ENCODE measurements at places on chromosomes 6 and 20.

- DNase-seq: no peak
These were observed 8.4 kb downstream of the EPB41L2 start for GRCh38 chr6:131054392-131055250.

GRCh38 chr6:156306531-156306930 lies 470.6 kb upstream of the ARID1B start:
- no peak for DNase-seq

DNA sequence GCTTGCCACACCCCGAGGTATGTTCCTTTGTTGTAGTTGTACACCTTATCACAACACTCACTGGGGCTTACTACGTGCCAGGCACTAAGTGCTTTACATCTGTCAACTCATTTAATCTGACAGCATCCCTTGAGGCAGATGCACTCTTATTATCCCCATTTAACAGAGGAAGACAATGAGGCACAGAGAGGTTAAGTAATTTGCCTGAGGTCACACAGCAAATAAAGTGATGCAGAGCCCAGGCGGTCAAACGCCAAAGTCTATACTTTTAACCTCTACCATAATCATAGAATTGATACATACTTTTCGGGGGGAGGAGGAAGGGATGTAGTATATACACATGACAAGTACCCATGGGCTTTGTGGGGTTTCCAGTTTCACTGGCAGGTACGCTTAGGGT lies 37.7 kb downstream of the MDFI start:
- DNase-seq: no peak

DNA sequence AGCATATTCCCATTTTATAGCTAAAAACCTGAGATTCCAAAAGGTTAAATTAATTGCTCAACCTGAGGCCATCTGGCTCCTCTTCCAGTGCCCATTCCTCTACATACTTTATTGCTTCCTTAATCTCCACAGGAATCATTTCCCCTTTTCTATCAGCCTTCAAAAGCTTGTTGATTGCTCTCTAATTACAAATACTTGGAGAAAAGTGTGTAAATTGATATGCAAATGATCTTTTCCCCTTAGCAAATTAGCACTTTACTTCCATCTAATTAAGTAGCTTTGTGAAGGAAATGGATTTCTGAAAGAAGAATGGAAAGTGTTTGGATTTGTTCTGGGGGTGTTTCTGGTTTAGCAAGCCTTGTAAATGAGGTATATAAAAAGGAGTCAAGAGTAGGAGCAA lies 323.3 kb downstream of the GRIK2 start:
- DNase-seq: no peak

DNA sequence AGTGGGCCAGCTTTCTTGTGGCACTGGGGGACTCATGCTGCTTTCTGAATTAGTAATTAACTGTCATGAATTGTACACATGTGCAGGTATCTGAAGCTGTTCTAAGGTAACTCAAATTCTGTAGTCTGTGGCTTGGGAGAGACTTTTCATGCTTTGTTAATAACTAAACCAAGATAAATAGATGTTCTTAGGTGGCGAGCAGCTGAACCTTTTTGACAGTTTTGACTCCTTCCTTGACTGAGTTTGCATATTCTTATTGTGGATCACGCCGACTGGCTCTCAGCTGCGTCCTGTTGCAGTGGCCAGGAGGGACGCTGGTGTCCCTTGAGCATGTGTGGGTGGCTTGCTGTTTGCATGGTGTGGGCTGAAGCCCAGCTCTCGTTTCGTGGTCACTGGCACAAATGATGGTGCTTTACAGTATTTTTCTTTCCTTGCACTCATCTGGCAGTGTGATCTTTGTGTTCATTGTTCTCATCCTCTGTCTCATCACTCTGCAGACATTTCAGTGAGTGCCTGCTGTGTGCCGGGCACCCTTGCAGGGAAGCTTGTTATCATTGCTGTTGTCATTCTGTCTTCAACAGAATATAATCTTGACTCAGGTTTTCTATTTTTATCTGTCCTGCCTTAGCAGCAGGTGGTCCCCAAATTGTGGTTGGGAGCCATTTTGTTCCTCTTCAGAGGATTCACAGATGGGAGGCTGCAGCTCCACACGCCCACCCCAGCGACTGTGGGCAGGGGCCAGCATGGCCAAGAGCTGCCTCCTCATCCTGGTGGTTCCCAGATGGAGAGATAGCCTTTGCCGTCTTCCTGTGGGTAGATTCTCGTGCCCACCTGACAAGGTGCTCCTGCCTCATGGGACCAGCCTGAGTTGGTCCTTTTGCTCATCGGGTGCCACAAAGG lies 39.6 kb downstream of the DUSP22 start:
- no peak for DNase-seq

DNA sequence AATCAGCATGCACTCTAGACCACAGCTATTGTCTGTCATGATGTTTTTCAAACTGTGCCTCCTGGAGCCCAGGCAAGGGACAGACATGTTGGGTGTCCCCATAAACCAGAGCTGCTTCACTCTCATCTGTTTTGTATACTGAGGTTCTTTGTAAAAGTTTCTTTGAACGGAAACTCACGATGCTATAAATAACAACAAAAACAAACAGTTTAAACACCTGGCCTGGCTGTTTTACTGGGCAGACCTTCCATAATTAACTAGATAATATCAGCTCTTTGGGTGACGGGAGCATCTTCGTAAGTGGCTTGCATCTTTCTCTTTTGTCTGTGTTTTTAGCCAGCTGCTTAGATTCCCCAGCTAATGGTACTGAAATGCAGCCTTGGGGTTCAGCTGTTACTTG lies 190.3 kb downstream of the ZDHHC14 start:
- no peak for DNase-seq

DNA sequence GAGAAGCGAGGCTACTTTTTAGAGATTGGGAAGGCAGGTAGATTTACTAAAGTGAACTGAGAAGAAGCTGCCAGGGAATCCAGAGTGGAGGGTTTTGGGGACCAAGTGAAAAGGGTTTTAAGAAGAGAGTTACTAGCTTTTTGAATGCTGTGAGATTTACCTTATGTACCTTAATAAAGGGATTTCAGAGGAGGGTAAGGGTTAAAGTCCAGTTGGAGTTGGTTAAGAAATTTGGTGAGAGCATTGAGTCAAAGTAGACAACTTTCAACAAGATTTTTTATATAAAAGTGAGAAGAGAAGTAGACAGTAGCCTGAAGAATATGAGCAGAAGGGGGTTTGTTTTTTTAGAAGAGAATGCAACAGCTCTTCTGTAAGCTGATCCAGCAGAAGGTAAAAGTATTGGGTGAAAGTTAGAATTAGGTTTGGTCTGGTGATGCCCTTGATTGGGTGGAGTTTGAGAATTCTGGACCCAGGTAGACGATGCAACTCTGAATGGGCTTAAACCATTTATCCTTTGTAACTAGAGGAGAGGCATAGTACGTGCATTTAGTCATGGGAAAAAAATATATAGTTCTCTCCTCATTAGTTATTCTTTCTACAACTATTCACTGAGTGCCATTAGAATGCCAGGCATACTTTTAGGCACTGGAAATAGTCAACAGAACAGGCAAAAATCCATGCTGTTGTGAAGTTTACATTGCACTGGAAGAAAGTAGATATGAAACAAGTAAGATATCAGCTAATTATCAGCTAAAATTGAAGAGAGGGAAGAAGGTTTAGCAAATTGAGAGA lies 44.8 kb downstream of the ATRN start:
- no peak for DNase-seq
